ENCODE measurements at places on chromosomes 4 and X.
A peak's percentile ranks its signal among the peaks of the same experiment; 100 is the strongest.

DNA sequence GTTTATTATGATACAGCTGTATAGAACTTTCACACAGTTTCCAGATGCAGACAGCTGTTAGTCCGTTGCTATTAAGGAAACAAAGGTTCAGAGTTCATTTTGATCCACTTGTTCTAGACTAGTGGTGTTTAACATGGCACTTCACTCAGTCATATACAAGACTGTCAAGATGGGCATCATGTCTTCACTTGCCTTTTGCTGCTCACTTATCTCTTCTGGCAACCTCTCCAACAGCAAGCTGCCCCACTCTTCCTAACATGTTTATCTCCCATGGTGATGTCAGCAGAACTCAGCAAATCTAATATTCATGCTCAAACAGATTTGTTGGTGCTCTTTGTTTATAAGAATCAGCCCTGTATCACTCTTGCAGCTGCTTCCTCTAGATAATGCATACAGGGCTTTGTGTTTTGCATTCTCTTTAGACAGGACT is 236.2 kb upstream of the HAND2 start:
- no peak for DNase-seq

- DNase-seq, result no peak
Observed at GRCh38 chrX:129784371-129784770, 4.6 kb downstream of the SASH3 start.

DNA sequence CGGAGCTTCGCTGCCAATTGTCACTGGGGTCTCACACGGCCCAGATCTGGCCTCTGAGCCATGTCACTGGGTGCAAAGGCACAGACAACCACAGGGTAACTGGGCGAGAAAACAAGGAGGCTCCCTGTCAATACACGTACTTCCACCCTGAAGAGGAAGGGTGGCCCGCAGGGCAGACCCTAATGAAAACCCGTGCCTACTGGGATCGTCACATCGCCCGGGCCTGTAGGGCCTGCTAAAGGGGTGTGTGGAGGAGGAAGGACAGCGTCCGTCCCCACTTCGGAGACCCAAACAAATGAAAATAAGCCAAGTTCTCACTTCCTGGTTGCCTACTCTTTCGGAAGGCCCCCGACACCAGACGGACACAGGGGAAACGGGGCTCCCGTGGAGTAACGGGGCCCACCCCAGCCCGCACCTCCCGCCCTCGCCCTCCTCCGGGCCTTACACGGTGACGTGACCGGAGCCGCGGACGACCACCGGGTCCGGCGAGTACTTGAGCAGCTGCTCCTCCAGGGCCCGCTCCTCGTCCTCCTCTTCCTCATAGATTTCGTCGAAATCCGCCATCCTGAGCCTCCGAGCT is 578 bp downstream of the CHIC2 start:
- peak; percentile 51 for DNase-seq

GRCh38 chr4:149291463-149291862 is 524.2 kb downstream of the IQCM start:
- DNase-seq, result no peak

GRCh38 chr4:48879561-48880442 is 26.8 kb downstream of the OCIAD2 start:
- no peak for DNase-seq

- DNase-seq, result no peak
Observed at GRCh38 chr4:7238300-7238960, 46.1 kb downstream of the SORCS2 start.

DNA sequence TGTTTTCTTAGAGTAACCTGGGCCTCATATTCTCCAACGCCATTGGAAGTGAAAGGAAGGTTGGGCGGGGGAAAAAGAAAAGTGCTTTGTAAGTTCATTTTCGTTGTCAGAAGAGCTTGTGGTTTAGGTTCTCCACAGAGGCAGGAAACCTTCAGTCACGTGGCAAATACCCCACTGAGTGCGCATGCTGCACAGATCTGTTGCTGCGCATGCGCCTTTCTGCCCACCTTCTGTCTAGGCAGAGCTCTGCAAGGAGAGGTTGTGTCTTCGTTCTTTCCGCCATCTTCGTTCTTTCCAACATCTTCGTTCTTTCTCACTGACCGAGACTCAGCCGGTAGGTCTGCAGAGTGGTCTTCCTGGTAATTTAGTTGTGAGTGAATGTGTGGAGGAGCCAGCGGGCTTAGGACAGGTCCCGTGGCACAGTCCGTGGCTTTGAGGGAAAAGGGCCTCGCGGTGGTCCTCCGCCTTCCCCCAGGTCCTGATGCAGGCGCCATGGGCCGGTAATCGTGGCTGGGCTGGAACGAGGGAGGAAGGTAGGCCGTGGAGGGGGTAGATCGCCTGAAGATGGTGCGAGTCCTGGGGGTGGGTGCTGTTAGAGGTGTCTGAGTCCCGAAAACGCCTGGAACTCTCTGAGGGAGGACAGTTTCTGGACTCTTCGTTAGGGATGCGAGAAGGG is at the start of gene PAGE5:
Gene PAGE5 (plus strand): TSS at position 228 of the 676 bp plus-strand sequence. CDS start 1,037 bp downstream, outside the sequence.
- DNase-seq, result no peak

DNA sequence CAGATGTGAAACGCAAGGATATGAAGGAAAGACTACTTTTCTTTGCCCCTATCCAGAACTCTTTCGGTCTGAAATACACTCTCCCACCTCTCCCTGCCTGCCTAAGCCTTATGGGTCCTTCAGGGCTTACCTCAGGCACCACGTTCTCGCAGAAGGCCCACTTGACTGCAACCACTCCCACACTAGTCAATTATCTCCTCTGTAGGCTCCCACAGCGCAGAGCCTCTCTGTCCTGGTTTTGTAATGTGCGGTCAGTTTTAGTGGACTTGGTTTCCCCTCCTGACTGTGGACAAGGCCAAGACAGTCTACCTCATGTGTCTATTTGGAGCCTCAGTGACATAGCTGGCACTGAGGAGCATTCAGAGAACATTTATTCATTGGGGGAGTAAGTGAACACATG is 11.1 kb downstream of the CNGA2 start:
- no peak for DNase-seq

- no peak for DNase-seq
Observed at GRCh38 chr4:85565761-85566480, 91.0 kb downstream of the ARHGAP24 start.

- DNase-seq, result no peak
Observed at GRCh38 chrX:17627026-17627425, 110.3 kb upstream of the SCML1 start.

- DNase-seq, result no peak
Observed at GRCh38 chr4:71110499-71110898, 117.0 kb downstream of the DCK start.

GRCh38 chrX:69062493-69062892 is 102.8 kb downstream of the PJA1 start:
- DNase-seq, result no peak

DNA sequence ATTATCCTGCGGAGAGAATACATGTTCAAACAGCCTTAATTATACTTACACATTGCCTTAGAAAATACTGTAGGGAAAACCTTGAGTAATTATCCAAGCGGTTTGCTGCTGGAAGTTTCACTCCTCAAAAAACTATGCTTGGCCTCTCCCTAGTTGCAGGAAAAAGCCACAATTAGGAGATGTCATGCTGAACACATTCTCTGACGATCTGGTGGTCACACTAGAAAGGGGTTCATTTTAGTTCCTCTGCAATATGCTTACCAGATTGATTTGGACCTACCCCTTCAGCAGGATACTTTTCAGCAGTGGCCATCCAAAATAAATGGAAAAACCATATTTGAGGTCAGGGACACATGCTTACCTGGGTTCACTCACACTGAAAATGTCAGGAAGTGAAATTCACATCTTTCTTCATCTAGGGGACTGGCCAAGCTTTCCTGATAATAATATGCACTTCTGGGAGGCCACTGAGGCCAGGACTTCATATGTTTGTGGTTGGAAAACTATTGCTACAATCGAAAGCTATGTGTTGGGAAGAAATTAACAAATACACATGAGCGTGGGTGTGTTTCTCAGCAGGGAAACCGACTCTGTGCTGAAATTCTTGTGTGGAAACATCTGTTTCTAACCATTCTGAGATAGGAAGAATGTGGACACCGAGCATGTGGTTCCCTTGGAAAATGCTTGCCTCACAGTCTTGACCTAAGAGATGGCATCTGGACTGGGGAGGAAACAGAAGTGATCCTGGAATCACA is 68.8 kb downstream of the ATXN3L start:
- DNase-seq, result no peak

DNA sequence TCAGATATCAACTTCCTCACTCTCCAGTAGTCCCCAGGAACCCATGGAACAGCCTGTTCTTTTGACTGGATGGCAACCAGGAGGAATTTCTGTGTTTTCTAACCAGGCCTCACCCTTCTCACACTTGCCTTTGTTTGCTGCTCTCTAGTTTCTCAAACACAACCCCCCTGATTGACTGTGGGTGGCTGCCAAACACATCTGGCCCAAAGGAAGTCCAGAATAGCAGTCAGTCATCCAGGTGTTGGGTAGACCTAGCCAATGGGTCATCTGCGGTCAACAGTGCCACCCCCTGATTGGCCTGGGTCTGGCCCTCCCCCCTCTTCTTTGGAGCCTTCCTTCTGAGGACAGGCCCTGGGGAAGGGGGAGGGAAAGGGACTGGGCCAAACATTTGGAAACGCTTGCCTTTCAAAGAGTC is 53.7 kb downstream of the MSX1 start:
- DNase-seq, result no peak

GRCh38 chr4:164177153-164177552 is 576.8 kb upstream of the SMIM31 start:
- peak; percentile 70 for DNase-seq

GRCh38 chrX:119573840-119574393 is 446 bp upstream of the UBE2A start:
- DNase-seq, result peak; percentile 32

GRCh38 chr4:144970597-144970996 is 127.4 kb downstream of the ANAPC10 start:
- no peak for DNase-seq
